Stimulated activated CD4-positive, alpha-beta T cell treated with anti-CD3 and anti-CD28 coated beads, Interleukin-1b, Interleukin-23, amount 100 ng/mL, for 1 hour (primary cell): ENCODE measurements at places on chromosomes 1 and 21.

DNA sequence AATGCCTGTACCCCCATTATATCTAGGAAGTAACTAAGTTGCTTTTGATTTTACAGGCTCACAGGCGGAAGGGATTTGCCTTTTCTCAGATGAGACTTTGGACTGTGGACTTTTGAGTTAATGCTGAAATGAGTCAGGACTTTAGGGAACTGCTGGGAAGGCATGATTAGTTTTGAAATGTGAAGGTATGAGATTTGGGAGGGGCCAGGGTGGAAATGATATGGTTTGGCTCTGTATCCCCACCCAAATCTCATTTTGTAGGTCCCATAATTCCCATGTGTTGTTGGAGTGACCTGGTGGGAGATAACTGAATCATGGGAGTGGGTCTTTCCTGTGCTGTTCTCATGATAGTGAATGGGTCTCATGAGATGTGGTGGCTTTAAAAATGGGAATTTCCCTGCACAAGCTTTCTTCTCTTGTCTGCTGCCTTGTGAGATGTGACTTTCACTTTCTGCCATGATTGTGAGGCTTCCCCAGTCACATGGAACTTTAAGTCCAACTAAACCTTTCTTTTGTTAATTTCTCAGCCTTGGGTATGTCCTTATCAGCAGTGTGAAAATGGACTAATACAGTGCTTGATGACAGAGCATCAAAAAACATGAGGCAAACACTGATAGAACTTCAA lies 1119.5 kb downstream of the PLA2G4A start:
- DNase-seq, result no peak

GRCh38 chr1:9293241-9293532 lies 493 bp downstream of the SPSB1 start:
- DNase-seq, result no peak

DNA sequence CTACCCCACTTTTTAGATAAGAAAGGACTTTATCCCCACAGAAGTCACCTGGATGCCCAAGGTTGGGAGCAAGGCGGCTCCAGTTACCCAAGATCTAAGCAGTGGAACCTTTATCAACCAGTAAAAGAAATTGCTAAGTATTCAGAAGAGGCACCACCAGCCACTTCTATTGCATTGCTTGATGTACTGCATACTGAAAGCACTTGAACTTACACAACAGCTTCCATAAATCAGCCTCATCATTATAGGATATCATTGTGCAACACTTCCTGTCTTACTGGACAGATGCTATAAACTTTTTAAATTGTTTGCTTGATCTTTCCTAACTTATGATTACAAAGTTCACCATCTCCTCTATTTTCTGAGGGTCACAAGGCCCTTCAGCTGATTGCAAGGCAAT lies 642.7 kb upstream of the CXADR start:
- DNase-seq, result no peak

- no peak for DNase-seq
Measured at GRCh38 chr1:182724215-182724614, 39.8 kb upstream of the RGS8 start.

DNA sequence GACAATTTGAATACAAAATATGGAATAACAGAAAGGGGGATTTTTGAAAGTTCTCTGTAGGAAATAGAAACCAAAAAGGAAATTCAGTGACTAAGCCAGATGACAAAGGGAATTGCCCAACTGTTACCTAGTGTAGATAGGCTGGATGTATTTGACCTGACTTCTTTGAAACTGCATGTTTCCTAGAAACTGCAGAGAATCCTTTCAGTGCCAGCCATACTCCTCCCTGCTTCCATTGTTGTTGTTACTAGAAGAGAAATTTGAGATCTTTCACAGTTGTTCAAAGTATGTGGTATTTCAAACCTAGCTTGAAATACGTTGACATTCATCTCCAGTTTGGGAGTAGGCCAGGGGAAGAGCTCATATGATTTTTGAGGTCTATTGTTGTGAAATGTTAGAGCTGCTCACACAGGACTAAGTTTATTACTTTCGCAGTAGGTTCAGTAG lies 1.8 kb upstream of the GBP5 start:
- no peak for DNase-seq

DNA sequence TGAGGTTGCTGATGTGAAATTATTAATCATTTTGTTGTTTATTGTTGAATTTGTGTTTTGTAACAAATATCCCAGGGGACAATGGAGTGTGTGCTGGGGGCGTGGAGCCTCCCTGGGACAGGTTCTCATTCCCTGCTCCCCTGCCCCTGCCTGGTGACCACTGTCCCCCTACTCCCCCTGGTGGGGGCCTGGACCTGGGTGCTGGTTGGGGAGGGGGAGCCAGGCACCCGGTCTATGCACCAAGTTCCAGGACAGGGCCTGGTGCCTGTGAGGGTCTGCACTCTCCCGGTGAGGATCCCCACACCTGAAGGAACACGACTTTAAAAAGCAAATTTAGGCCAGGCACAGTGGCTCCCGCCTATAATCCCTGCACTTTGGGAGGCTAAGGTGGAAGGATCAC lies 42.4 kb downstream of the CHD5 start:
- no peak for DNase-seq

DNA sequence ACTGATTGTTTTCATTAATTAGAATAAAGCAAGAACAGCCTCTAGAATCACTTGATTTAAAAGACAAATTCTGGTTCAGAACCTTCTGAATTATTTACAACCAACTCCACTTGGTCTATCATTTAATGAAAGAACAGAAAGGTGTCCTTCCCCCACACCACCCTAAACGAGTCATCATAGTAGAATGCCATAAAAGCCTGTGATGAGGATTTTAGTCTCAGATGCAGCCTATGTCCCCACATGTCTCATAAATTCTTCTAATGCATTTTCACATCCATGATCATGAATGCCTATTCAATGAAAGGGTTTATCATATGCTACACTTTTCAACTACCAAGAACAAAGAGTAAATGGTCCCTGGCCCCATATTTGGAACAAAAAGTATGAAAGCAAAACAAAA lies 508.1 kb downstream of the DPYD start:
- DNase-seq, result no peak

DNA sequence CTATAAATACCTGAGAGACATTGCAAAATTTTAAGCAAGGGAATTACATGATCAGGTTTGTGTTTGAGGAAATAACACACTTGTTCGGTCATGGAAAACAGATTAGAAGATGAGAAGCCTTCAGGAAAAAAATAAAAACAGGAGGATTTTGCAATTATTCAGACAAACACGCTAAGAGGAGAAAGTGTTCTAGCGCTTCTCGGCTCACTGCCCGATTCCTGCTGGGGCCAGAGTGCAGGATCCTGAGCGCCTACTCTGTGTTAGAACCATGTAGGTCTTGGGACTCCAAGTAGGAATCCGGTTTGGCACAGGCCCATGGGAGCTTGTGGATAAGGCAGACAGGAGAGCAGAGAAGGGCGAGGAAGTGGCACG lies 8.1 kb upstream of the PRELP start:
- DNase-seq, result no peak

- DNase-seq, result no peak
Measured at GRCh38 chr1:6962478-6962995, 177.3 kb downstream of the CAMTA1 start.

GRCh38 chr1:223543560-223543959 lies 121.9 kb downstream of the CAPN8 start:
- DNase-seq, result no peak
